ENCODE measurements at places on chromosomes 2 and 18.

DNA sequence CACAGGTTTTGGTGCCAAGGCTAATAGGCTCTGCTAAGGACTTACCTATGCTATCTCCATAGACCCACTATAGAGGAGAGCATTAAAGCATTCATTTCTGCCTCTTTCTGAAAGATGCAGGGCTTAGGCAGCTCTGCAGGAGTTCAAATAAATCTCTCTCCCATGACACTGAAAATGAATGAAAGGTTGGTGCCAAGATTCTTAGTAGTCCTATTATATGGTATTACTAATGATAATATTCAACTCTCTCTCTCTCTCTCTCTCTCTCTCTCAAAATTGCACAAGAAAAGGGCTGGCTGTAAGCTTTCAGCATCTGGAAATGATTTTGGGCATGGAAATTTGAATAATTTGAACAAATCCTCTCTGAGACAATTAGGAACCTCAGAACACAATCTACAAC lies 433.7 kb downstream of the MBD2 start:
- DNase-seq: no peak

- no peak for DNase-seq
Observed at GRCh38 chr2:169775765-169776164, 22.9 kb upstream of the SSB start.

- DNase-seq: no peak
Observed at GRCh38 chr2:192007581-192008228, 160.8 kb upstream of the CAVIN2 start.

DNA sequence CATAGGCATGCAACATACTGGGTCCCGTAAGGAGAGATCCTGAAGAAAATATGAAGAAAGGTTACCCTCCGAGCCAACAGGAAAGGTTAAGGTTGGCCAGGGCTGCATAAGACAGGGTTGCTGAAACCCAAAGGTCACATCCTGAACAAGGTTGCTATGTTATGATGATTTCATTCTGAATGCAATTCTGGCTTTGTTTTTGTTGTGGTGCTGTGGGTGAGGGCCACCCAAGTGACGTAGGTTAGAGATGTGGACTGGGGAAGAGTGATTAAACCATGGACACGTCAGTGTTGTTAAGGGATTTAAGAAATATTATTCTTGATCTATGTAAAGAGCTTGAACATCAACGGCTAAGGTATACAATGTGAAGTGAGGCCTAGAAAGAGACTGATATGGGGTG lies 60.0 kb downstream of the ZEB2 start:
- no peak for DNase-seq

- DNase-seq: no peak
Observed at GRCh38 chr2:61878761-61879160, 9.7 kb downstream of the CCT4 start.

- DNase-seq: peak; percentile 69
Observed at GRCh38 chr2:237603718-237604362, 13.3 kb upstream of the RAB17 start.

DNA sequence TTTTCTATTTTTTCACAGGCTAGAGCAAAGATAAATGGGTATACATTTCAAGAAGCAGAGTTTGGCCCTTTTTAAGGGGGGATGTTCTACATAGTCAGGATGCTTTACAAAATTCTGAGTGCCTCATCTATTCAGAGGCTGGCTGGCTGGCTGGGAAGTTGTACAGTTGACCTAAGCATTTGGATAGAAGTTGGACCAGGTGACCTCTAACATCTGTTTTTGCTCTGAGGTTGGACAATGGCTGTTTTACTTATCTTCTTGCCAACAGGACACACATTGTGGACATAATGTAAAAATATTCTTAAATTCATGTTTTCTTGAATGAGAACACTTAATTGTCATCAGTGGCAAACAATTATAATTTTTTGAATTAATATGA lies 205.4 kb downstream of the PTPRM start:
- no peak for DNase-seq

- peak; percentile 35 for DNase-seq
Observed at GRCh38 chr2:216519154-216519762, 20.6 kb downstream of the RPL37A start.

DNA sequence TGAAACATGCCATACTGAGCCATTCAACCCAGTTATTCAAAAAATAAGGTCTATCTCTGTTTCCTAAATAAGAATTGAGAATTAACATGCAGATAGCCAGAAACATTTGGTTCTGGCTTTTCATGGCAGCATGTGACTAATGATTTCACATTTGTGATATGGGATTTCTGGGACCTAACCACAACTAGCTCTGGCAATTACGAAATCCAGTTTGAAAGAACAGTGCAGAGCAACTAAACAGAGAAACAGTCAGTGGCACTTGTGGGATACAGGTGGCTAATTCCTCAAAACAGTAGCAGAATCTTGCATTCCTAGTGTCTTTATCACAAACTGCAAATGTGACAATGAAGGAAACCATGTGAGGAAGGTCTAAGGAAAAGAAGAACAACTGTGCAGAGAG lies 637.8 kb upstream of the CHAC2 start:
- no peak for DNase-seq

DNA sequence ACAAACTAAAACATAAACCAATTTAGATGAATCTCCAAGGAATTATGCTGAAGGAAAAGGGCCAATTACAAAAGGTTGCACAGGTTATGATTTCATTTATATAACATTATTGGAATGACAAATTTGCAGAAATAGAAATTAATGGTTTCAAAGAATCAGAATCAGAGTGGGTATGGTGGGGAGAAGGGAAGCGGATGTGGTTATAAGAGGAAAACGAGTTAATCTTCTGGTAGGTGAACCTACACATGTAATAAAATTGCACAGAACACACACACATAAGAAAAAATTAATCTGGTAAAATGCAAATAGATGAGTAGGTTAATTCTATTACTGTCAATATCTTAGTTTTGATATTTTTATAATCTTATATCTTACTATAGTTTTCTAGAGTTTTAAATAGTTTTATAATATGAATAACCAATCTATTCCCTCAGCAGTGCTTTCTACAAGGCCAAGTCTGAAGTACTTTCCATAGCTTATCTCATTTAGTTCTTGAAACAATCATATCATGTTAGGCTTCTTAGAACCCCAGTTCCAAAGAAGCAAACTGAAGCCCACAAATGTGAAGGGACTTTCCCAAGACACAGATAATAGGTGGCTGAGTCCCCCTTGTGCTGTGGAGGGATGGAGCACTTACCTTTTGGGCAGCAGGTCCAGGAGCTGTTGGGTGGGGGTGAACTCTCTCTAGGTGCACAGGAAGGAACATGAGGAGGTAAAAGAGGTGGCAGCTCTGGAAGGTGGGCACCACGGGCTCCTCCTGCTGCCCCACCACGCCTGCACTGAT lies 31.5 kb downstream of the ZNF519 start:
- no peak for DNase-seq

DNA sequence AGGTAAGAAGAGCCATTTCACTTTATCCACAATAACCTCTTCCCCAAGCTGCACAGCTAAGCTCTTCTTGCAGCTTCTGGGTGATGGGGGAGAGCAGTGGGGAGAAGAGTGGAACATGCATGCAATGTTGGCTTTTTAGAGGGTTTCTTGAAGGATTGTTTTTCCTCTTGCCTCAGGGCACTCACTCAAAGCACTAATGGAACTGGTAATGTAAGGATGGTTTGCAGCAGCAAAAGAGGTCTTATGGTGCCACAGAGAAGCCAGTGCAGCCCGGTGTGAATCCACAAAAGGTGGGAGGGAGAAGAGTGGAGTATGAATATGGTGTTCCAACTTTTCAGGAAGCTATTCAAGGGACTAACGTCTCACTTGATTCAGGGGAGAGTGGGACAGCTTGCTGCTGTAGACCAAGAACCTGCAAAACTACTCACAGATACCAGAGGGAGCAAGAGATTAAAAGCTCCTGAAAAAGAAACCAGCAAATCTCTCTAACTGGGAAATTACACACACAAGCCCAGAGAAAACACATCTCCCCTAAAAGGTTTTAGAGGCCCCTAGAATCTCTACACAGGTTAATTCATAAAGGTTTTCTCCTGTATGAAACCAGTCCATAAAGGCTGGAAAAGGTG lies 116.4 kb downstream of the CHN1 start:
- no peak for DNase-seq

DNA sequence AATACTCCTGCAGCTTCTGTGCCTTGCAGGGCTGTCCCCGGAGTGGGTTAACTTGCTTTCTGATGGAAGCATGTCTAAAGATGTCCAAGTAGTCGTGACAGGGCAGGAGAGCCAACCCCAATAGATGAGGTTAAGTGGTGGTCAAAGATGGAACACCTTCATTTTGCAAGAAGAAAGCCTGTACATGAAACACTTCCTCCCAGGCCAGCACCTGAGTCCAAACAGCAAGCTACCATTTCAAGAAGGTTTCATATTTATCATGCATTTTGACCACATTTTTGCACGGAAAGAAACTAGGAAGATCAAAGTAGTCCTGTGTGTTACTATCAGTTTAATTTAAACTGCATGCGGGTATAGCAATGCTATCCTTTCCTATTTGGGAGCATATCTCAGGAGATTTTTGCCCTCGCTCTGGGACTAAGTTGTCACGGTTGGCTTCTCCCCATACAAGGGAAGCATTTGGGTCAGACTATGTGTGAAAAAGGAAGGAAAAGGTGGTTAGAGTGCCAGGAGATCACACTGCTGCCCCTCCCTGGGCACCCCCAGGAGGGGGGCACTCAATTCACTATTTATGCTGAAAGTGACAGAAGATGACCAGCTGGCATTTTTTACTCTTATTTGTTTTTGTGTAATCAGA lies 187.6 kb downstream of the ZNF521 start:
- DNase-seq: no peak

DNA sequence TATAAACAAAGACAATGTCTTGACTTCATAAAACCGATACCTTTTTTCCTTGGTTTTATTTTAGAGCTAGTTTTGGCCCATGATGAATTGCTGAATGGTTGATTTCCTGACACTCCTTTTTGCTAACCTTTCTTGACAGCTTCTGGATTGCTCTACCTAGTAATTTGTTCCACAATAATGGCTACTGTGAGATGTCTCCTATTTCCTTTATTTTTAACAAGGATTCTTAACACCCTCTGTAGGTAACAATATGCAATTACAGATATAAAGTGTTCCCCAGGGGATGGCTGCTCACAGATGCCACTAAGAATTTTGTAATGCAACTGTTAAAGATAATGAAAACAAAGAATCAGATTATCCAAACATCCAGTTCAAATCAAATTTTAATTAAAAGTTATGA lies 100.8 kb upstream of the ATP5MC3 start:
- DNase-seq: no peak

- no peak for DNase-seq
Observed at GRCh38 chr2:200962811-200963123, 693 bp downstream of the ORC2 start.

- no peak for DNase-seq
Observed at GRCh38 chr2:108905906-108906305, 83.1 kb downstream of the EDAR start.

DNA sequence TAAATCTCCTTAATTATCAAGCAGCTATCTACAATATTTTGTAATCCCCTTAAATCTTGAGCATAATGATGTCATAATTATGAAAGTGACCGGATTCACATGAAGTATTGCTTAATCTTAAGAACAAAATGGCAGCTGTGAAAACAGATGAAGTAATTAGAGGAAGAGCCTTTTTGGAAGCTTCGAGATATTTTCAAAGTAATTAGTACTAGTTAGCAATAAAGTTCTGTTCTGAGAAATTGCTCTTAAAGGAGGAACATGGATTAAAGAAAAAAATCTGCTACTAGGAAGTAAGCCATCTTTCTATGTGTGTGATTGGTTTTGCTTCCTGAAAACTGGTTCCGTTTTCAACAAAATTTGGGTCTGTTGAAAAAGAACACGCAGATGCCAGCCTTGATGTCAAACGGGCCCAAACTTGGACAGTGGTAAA lies 18.3 kb downstream of the CLUL1 start:
- DNase-seq: no peak

DNA sequence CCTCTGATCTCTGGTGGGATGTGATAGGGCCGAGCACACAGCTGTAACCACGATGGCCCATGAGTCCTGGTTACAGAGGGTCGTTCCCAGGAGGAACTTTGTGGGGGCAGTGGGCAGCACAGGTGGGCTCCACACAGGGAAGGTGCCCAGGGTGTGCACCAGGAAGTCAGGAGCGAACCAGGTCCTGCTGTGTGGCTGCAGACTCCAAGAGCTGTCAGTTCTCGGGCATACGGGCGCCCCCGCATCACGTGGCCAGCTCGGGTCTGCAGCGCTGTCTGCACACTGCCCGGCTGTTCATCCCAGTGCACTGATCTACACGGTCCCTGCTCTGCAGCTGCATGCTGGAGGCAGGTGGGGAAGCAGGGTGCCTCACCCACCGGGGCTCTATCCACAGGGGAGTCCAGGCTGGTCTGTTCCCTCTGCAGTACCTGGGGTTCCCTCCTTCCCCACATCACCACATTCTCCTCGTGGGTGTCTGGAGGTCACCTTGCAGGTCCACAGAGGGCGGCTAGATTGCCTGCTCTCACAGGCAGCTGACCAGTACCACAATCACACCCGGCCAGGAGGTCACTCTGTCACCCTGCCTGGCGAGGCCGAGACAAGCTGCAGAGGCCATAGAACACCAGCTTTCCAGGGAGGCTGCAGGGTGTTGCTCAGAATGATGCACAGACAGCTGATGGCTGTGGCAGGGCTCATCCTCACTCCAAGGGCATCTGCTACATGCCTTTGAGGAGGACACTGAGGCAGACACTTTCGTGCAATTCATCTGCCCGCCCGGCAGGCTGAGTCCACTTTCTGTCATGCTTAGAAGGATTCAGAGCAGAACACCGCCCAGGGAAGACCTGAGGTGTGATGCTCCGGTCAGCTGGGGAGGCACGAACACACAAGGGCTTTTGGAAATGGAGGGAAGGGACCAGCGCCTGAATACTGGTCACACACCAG lies 202.7 kb downstream of the EIPR1 start:
- DNase-seq: no peak

DNA sequence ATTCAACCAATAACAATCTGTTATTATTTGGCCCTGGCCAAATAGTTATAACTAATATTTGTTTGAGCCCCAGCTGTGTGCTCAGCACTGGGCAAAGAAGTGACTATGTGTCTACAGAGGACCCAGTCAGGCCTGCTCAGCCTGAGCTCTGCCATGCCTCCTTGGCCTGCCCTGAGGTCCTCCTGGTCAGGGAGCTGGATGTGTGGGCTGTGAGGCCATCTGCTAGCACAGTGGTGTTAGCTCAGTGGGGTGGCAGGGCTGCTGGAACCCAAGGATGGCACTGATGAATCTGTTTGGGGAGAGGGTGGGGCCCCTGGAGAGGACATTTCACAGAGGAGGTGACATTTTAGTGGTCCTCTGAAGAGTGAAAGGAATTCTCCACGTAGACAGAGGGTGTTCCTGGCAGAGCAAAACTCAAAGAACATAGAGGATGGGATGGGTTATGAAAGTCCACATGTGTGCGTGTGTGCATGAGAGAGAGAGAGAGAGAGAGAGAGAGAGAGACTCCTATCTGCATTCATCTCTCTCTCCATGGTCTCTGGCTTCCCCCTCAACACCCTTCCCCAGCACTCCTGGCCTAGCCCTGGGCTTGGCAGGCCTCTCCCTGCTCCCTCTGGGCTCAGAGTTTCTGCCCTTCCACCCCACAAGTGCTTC lies 21.2 kb upstream of the ATOH8 start:
- DNase-seq: no peak

DNA sequence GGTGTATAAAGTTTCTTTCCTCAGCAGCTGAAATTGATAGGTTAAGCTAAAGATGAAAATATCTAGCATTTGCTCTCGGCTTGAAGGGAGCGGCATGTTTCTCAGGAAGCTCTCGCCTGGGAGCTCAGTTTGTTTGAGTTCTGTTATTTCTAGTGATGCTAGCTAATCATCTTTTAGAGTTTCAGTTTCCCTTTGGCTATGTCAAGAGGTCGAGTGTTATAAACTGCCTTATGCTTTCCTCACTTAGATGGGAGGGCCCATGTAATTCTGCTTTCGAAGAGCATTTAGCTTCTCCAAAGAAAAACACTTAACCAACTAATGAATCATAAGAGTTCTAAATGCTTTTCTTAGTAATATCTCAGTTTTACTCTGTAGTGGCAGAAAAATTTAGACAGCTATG lies 33.6 kb downstream of the PLCL1 start:
- DNase-seq: no peak
